ENCODE measurements at places on chromosomes 16 and 17.

DNA sequence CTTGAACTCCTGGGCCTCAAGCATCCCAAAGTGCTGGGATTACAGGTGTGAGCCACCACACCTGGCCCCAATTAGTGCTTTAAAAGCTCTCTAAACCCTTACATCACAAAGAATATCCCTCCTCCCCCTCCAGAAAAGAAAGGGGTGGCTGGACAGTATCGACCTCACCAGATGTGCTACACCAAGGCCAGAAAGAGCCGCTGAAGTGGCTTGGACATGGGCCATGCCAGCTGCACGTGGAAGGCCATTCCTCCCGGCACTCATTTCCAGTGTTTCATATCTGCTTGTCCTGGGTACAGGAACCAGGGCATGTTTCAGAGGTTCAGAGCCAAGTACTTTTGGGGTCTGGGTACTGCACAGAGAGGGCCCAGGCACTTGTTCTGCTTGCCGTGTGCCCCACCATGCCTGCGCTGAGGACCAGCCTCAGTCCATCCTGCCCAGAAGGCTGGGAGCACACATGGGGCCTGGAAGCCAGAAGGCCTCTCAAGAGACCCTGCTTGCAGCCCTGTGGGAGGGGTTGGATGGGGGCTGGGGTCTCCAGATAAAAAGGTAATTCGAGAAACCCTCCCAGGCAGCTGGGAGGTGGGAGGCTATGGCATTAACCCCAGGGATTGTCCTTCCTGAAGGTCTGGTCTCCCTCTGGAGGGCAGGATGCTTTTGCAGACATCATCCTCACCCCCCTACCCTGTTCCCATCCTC lies 3.5 kb upstream of the SRRM2 start:
- DNase-seq, result no peak

- no peak for DNase-seq
Observed at GRCh38 chr17:75739174-75739573, 17.9 kb downstream of the ITGB4 start.

DNA sequence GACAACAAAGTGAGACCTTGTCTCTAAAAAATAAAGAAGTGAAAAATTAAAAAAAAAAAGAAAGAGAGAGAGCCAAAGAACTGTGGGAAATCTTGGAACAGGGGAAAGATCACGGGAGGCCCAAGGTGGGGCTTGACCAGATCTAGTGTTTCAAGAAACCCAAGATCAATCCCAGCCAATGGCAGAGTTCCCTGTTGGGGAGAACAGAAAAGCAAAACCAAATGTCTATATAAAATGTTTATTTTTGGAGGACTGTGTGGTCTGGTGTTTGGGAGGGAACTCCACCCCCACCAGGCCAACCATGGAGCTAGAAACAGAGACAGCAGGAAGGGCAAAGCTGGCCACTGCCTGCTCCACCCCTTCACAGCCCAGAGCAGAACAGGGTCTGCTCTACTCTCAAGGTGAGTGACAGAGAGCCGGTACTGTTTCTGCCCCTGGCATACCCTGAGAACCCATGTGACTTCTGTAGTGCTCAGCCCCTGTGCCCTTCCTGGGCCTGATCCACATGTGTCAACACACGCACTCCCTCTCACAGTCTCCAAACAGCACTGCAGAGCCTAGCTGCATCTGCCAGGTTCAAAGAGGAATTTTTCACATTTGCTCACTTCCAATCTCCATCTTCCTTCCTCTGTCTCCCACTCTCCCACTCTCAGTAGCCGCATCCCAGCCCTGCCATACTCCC lies 3.7 kb downstream of the TMEM101 start:
- DNase-seq, result no peak

GRCh38 chr17:30323895-30324319 lies 9.9 kb downstream of the TMIGD1 start:
- DNase-seq, result no peak

GRCh38 chr17:73311781-73312641 lies at the start of gene CDC42EP4:
TSS of gene CDC42EP4 (minus strand) at chr17:73312001. CDS start at chr17:73286500, 25,501 bp downstream.
- DNase-seq, result peak; percentile 97
